ENCODE measurements at places on chromosomes 1 and 21.

DNA sequence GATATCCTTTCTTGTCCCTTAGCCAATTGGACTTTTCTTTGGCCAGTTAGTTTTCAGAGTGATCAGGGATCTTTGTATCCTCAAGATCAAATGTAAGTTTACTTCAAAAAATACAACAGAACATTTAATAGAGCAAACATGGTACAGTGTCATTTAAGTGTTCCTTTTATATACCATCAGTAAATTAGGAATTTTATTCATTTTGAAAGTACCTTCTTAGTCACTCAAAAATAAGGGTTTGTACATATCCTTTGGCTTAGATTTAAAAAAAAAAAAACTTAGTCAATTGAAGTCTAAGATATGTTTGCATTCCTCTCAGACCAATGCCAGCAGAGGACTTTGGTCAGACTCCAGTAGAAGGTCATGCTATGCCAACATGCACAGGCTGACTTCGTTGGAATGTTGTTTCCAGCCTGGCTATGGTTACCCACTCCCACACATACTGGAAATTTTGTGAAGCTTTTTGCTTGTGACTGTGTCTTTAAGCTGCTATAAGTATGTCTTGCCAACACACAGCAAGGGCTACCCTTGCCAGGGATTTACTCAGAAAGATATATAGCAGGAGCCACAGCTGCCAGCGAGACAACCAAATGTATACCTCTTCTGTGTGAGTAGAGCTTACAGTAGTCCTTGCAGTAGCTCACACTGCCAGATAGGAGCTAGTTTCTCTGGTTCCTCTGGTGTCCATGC, 81.5 kb upstream of the LRIF1 start:
- no peak for DNase-seq

GRCh38 chr1:159132271-159132881, 39.0 kb upstream of the CADM3 start:
- DNase-seq, result peak; percentile 85

GRCh38 chr1:156676114-156676819, 940 bp downstream of the NES start:
- DNase-seq, result no peak

GRCh38 chr1:212432272-212432660, 454 bp upstream of the NENF start:
- DNase-seq, result no peak

GRCh38 chr1:100510451-100510850, 27.5 kb upstream of the GPR88 start:
- DNase-seq, result no peak

- DNase-seq, result no peak
These were observed 1.8 kb downstream of the TMED5 start for GRCh38 chr1:93178418-93178817.

All from lower leg skin (tissue), 4 donors.